ENCODE measurements at places on chromosomes 7 and 10.

GRCh38 chr10:101896225-101896877 is 52.8 kb upstream of the KCNIP2 start:
- DNase-seq: no peak

- DNase-seq: peak; percentile 71
Observed at GRCh38 chr10:93495654-93496321, 624 bp upstream of the CEP55 start.

- no peak for DNase-seq
Observed at GRCh38 chr10:88975377-88975720, 15.2 kb upstream of the FAS start.

DNA sequence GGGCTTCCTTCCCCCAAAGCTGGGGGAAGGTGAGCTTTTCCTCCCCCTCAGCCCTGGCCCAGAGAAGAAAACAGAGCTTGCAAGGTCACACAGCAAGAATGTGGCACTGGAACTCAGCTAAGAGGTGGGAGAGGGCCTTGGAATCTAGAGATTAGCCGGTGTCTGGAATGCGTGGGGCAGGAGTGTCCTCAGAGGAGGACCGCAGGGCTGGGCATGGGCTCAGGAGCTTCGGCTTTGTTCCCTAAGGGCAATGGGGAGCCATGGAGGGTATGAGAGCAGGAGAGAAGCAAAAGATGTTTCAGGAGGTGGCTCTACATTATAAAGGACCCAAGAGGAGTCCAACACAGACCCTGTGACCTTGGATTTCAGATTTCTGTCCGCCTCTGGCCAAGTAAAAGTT is 127.2 kb upstream of the TNRC18 start:
- DNase-seq: no peak
